RWPE1 (cell line): ENCODE measurements at places on chromosomes 2 and 18.
A peak's percentile ranks its signal among the peaks of the same experiment; 100 is the strongest.

GRCh38 chr2:128595763-128596395 is 277.2 kb upstream of the HS6ST1 start:
- DNase-seq = no peak

DNA sequence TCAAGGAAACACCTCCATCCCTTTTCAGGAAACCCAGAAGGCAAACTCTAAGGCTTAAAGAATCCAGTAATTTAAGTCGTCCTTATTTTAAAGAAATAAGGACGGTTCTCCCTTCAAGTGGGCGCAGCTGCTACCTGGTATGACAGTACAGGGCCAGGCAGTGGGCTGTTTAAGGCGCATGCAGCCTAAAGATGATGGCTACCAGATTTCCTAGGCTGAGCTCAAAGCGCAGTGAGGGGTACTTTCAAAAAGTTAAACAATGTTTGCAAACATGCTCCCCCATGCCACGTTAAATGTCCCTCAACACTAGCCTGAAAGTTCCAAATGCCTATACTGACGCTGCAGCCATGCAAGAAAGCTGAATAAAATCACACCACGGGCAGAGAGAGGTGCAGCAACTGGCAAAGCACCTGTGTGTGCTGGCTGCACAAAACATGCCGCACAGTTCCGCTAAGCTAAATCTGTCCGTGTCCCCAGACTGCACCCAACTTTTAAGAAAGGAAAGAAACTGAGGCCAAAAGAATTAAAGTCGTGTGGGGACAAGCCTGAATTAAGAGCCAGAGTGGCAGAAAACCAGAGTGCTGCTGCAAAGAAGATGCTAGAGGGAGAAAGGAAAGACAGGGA is 583 bp downstream of the HIBCH start:
- DNase-seq = peak; percentile 8

- DNase-seq = no peak
These were observed 74.5 kb downstream of the AP1S3 start for GRCh38 chr2:223762853-223763252.

DNA sequence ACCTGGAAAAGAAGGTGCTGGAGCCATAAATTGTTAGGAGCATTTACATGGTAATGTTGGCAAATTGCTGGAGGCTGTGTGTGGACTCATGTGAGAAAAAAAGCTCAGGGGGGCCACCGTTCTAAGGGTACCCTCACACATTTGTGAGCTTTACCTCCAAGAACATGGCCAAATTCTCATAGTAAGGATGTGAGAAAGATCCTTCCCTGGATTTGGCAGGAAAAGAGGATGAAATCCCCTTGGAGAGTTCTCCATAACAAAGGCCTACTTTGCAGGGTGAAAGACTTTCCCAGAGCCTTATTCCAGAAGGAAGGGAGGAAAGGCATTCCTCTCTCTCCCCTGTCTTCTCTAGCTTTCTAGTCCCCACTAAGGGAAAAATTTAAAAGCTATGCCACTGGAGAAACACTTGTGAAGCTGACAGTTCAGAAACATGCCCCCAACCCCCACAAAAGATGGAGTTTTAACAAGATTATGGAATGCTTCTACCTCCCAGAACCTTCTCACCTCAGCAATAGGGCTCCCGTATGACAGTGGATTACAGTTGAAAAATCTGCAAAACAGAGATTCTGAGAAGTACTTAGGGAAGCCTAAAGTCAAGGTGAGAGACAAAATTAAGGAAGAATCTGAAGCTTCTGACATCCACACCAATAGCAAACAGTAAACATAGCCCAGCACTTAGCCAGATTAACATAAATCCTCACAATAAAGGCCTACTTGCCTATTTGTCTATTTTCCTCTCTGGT is 20.2 kb upstream of the ERMN start:
- no peak for DNase-seq

- DNase-seq = no peak
These were observed 214.5 kb downstream of the MCFD2 start for GRCh38 chr2:46701152-46701551.

GRCh38 chr2:240873805-240874714 is 5.4 kb downstream of the AGXT start:
- no peak for DNase-seq

DNA sequence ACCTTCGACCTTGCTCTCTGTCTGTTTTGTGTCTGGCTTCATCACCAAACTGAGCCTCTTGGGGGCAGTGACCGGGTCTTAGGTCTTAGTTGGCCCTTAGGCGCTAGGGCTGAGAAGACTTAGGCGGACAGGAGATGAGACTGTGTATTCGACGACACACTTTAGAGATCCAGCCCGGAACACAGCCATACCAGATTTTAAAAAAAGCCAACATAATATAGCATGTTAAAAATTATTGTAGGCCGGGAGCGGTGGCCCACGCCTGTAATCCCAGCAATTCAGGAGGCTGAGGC is 9.5 kb upstream of the PROC start:
- no peak for DNase-seq

DNA sequence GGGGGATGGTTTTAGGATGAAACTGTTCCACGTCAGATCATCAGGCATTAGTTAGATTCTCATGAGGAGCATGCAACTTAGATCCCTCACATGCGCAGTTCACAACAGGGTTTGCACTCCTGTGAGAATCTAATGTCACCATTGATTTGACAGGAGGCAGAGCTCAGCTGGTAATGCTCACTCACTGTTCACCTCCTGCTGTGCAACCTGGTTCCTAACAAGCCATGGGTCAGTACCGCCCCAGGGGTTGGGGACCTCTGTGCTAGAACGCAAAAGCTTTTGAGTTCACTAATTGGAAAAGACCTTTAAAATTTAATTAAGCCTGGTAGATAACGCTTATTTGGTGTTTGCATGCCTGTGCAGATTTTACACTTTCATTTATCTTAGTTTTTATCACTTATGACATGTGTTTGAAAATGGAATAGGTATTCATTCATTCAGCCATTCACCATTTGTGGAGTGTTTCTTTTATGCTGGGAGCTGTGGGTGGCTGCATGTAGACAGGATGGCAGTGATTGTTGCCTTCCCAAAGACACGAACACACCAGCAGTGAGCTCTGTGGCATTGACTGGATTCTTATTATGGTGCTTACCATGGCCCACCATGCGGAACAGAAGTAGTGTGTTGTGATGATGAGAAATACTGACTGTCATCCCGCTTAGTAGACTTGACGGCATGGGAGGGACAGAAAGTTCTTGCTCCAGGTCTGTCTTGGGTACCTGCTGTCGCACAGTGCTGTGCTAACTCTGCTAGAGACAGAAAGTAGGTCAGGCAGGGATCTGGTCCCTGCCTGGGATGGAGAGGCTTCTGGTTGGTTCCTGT is 6.4 kb downstream of the RAB31 start:
- DNase-seq = no peak

- peak; percentile 55 for DNase-seq
These were observed 80.2 kb downstream of the ASAP2 start for GRCh38 chr2:9286554-9287399.

GRCh38 chr2:24613154-24613814 is 122.2 kb downstream of the NCOA1 start:
- DNase-seq = no peak

DNA sequence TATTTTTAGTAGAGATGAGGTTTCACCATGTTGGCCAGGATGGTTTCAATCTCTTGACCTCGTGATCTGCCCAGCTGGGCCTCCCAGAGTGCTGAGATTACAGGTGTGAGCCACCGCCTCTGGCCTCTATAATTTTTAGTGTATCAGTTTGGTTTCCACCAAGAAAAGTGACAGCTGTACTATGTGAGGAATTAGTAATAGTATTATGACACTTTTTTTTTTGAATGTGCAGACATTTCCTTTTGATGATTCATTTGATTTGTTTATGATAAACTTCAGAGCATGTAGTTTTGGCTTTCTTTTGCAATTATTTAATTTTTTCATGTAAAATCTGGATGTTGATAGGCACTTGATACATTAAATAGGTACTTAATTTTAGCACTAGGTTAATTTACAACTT is 61.5 kb downstream of the PTPN4 start:
- DNase-seq = no peak
